Activated effector memory CD4-positive, alpha-beta T cell treated with Interleukin-2 at 50 U/mL for 16 hours (primary cell): ENCODE measurements at places on chromosomes 3 and 15.

DNA sequence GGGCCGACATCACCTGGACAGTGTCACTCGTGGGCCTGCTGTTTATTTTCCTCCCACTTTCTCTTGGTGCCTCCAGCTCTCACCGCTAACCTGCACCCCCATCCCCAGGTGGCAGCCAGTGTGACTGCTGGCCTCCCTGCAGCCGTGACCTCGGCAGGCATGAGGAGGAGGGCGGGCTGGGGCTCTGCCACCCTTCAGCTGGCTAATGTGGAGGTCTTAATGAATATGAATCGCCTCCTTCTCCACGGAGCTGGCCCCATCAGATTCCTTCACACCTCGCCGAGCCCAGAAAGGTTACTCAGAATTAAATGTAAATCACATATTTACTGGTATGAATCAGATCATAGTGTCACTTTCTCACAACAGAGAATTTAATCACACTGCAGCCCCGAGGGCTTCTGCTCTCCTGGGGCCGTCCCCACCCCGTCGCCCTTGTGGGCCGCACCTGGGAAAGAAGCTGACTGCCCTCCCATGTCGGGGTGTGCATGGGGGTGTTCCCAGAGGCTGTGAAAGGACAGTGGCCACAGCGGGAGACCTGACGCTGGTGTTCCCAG, 171.1 kb upstream of the TLE3 start:
- no peak for DNase-seq

DNA sequence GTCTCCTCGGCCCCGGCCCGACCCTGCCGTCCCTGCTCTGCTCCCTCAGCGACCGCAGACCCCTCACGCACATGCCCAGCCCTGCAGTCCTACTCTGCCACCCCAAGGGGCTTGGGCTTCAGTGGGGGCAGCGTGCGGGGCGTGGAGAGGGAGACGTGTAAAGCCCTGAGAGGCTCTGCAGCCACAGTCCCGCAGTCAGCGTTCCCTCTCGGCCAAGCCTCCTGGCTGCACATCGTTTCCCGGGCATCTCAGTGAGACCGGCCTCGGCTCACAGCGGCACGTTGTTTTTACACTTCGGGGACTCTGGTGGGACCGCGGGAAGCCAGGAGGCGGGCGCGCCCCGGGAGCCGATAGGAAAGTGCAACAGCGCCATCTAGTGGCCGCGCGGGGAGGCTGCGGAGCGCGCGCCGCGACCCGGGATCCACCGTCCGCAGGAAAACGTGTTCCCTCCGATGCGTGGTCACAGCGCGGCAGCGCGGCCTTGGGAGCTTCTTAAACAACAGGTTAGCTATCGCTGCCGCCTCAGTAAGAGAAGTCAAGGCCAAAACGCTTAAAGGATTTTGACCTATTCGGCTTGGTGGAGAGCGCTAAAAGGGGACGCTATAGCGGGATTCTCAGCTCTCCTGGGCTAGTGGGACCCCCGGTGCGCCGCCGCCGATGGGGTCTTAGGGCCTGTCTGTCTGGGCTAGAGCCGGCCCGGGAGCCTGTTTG, 226.8 kb upstream of the IGF1R start:
- peak; percentile 33 for DNase-seq

- no peak for DNase-seq
These were observed 3.9 kb upstream of the TMC3 start for GRCh38 chr15:81377871-81378270.

DNA sequence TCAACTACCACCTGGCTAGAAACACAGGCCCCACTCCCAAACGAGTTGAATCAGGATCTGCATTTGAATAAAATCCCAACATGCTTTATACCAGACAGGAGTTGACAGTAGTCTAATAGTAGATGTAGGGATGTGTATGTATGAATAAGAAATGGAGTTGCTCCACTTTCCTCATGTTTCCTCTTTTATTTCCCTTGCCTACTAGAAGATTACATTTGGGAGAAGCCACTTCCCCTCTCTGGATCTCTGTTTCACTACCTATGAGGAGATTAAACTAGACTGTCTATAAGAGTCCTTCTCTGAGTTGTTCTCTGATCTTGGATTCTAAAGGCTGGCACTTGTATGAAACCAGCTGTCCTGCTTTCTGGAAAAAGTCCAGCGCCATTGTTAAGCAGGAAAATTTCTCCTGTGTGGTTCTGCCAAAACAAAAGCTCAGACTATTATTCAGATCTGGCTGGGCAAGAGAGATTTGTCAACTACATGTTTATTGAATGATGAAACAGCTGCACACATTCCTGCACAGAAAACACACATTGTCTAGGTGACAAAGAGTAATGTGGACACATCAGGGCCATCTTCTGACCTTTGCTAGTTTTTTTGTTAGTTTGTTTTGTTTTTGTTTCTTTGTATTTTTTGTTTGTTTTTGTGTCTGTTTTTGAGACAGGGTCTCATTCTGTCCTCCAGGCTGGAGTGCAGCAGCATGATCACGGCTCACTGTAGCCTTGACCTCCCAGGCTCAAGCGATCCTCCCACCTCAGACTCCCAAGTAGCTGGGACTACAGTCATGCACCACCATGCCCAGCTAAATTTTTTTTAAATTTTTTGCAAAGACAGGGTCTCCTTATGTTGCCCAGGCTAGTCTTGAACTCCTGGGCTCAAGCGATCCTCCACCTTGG, 29.9 kb downstream of the ACP3 start:
- DNase-seq, result no peak

- DNase-seq, result no peak
These were observed 220.1 kb downstream of the MCTP2 start for GRCh38 chr15:94451466-94451865.

- no peak for DNase-seq
These were observed 34.7 kb downstream of the HMCES start for GRCh38 chr3:129313415-129313664.

DNA sequence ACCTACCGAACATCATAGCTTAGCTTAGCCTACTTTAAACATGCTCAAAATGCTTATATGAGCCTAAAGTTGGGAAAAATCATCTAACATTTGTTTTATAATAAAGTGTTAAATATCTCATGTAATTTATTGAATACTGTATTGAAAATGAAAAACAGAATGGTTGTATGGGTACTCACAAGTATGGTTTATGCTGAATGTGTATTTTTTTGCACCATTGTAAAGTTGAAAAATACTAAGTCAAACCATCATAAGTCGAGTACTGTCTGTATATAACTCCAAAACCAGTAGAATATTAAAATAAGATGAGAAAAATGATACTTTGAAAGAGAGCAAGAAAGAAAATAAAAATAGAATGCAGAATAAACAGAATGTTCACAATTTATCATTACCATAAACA, 115.7 kb downstream of the ZNF280D start:
- no peak for DNase-seq

DNA sequence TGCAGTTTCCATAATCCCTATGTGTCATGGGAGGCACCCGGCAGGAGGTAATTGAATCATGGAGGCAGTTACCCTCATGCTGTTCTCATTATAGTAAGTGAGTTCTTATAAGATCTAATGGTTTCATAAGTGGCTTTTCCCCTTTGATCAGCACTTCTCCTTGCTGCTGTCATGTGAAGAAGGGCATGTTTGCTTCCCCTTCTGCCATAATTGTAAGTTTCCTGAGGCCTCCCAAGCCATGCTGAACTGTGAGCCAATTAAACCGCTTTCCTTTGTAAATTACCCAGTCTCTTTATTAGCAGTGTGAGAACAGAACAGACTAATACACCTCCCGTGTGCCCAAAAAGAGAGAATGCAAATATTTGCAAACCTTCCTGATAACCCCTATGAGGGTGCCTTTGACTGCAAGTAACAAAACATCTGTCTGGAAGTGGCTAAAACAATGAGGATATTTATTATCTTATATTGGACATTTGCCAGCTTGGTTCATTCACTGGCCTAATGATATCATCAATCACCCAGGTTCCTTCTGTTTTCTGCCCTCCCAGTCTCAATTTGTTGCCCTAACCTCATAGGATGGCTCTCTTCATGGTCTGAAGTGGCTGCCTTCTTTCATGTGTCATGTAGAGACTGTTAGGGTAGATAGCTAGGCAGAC, 68.7 kb downstream of the BHLHE40 start:
- DNase-seq, result no peak

- DNase-seq, result no peak
These were observed 27.5 kb downstream of the SQOR start for GRCh38 chr15:45662375-45662774.

DNA sequence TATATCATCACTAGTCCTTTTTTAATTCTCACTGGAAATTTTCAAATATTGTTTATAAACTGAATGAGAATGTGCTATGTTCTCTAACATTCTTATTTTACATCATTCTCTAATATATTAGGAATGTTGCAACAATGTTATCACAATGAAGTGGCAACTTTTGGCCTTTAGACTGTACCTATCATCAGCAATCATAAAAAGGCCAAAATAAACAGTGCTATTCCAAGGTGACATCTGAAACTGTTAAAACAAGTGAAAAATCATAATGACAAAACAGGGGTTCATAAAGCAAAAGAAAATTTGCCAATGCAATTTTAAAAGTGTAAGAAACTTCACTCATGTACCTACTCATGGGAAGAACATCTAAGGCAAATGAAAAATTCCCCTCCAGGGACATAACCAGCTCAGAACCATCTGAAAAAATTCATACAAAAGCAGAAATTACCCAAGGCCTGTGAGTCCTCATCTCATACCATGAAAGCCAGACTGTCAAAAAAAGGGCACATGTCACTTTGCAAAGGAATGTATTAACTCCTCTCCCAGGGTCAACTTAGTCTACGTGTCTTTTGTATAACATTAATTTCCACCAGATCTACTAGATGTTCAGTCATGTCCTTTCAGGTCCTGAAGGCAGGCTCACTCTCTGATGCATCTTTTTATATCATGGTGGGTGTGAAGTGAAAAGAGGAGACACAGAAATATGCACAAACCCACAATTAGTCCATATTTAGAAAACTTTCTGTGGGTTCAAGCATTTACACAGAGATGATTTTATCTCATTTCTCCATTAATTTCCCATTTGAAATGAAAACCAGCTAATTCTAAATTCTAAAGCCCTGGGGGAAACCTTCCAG, 211.9 kb downstream of the CBLB start:
- no peak for DNase-seq

GRCh38 chr3:128353361-128353965, 113.2 kb downstream of the DNAJB8 start:
- DNase-seq, result no peak

DNA sequence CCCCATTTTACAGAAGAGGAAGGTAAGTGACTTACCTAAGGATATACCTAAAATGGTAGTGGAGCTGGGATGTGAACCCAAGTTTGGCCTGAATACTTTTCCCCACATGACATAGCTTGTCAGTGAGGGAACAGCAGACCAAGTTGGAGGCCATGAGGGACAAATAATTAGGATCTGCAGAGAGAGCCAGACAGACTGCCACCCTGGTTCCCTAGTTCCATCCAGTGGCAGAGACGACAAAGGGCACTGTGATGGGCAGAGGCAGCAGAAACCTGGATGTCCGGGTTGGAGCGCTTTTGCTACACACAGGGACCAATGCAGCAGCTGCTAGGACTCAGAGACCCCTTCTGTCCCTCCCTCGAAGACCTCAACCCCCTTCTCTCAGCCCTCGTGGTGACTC, 1.2 kb downstream of the CPLX3 start:
- DNase-seq, result no peak

DNA sequence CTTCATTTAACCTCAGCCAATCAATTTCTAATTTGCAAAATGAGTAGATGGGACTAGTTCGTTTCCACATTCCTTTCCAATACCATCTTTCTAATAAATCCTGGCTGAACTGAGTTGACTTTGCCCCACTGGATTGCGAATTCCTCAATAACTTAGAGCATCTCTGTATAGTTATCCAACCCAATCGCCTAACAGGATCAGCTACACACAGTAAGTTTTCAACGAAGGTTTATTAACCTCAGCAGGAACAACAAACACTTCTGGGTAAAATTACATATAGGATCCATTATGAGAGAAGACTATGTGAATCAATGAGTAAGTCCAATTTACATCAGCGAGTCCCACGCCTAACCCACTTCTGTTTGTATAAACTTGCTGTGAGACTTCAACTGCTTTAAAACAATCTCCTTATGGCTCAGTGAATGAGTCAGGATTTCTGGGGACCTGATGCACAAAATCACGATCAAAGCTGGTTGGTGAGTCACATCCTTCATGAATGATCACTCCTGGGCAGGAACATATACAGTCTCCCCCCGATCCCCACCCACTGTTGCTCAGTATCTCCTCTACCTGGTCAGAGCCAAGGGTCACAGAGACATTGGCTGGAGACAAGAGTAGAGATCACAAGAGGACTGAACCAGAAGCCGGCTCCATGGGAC, 142.8 kb downstream of the EDEM1 start:
- no peak for DNase-seq

DNA sequence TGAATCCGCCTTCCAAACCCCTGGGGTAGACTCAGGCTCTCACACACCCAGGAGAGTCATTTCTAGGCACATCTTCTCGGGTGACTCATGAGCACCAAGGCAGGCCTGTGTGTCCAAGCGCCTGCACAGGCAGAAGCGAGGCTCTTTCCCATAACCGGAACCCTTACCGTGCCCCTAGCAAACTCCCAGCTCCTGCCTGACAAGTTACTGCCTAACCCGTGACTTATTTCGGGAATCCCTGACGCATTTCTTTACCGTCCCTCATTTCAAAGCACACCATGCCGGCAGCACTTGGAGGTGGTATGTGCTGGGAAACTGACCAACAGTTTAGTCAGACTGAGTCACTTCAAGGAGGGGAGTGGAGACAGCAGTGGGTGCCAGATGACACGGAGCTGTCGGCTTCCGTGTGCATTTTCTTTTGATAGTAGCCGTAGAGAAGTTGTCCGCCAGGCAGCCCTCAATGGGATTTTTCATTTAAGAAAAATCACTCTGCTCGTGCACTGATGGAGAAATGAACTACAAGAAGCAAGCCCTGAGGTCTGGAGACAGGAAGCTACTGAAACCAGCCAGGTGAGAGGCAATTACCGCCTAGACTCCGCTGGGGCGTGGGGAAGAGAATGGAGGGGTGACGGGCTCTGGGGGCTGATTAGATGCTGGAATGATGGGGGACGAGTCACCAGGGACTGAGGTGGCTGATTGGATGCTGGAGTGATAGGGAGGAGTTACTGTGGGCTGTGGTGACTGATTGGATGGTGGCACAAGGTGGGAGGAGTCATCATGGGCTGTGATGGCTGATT, 17.3 kb upstream of the HRH1 start:
- no peak for DNase-seq

DNA sequence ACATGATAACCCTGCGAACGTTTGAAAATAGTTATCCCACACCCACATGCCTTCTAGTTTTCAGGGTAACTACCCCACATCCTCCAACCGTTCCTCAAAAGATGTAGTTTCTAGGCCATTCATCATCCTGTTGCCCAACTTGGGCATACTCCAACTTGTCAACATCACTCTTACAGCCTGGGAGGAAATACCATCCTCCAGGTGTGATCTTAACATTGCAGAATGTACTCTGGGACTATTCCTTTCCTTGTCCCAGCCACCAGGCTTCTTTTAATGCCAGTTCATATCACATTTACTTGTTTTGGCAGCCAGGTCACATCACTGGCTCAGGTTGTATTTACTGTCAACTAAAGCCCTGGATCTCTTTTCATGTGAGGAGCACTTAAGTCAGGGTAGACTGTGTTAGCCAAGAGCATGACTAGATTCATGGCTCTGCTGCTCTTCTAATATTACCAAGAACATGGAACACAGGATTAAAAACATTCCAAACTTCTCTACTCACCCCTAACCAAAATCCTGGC, 4.0 kb upstream of the DENND6A start:
- DNase-seq, result no peak
